ENCODE measurements at places on chromosomes 11 and 22.

DNA sequence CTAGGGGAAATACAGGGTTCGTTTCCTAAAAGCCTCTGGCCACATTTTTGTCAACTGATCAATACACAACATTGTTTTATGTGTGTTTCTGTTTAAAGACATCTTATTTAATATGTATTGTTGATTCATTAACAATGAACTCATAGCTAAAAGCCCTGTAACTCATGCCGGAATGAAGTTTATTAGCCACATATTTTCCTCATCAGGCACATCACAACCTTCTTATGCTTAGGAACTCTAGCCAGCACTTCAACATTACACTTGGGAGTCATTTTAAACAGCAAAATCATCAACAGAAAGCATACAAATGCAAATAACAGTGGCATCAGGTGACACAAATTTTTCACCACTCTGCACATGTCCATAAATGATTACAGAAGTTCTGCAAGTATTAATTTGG lies 15.1 kb upstream of the BLID start:
- DNase-seq: no peak

DNA sequence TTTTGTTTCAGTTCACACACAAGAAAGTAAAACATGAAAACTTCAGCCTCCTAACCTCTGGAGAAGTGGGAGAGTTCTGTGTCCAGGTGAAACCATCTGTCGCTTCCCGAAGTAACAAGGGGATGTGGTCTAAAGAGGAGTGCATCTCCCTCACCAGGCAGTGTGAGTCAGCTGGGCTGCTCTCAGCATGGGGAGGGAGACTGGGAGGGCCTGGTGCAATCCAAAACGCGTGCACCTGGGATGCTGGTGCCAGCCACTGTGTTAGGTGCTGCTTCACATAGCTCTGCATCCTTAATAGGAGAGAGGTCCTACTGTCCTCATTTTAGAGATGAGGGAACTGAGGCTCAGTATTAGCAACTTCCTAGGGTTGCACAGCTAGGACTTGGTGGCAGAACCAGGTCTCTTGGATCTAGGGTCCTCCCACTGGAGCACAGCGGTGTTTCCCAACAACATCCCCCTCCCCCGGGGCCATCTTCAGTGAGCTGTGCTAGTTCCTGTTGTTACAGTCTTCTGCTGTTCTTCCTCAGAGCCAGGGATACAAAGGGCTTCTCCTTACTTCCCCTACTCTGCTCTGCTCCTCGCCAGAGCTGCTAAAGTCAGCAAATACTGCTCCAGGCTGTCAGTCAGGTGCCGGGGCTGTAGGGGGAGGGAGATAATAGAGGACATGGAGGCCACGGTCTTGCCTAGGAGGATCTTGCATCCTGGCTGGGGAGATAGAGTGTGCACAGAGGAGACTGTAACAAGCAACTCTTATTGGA lies 8.0 kb downstream of the IL10RA start:
- DNase-seq: no peak

- no peak for DNase-seq
These were observed 17.0 kb upstream of the FXYD2 start for GRCh38 chr11:117841551-117842031.

DNA sequence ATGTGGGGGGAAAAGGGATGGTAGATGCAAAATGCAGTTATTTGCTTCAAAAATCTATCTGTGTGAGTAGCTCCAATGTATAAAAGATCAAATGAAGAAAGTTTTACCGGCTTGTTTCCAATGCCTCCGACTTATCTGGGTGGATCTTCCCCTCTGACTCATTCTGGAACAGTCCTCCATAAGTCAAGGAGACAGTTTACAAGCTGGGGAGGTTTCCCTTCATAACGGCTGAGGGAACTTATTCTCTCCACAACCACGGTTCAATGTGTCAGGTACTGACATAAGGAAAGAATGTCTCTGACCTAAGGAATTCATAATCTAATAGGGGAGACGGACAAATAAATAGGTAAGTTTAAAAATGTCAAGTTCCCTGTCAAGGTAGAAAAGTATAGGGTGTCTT lies 49.7 kb upstream of the BIRC3 start:
- DNase-seq: no peak

GRCh38 chr11:9498457-9499078 lies 37.8 kb downstream of the ZNF143 start:
- DNase-seq: no peak

DNA sequence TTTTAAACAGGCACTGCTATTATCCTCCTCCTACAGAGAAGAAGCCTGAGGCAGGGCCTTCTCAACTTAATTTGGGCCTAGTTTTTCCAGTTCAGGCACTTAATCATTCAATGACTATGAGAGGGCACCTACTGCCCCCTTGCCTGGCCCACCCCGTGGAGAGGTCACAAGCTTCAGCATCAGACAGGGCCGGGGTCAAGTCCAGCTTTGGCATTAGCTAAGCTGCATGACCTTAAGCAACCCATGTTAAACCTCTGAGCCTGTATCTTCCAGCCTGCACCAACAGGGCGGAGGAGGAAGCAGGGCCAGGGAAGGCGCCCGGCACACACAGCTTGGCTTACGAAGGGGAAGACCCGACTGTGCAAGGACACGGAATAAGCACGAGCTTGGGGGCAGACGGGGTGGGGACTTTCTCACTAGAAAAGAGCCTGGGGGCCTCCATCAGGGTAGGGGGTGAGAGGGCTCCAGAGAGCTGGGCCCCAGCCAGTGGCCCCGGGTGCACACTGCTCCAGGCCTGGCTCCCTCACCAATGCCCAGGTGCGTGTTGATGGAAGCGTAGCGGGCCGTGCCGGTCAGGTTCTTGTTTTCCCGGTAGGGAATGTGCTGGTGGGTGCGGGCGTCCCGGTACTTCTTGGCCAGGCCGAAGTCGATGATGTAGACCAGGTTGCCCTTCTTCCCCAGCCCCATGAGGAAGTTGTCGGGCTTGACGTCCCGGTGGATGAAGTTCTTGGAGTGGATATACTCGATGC lies 16.9 kb downstream of the CSNK1E start:
- DNase-seq: no peak

GRCh38 chr11:16096336-16096735 lies 260.0 kb downstream of the SOX6 start:
- DNase-seq: no peak

- peak; percentile 54 for DNase-seq
These were observed at the start of gene ZFTA for GRCh38 chr11:63768237-63769041. Gene ZFTA (minus strand): TSS chr11:63768775. CDS start chr11:63768622, 153 bp downstream.

DNA sequence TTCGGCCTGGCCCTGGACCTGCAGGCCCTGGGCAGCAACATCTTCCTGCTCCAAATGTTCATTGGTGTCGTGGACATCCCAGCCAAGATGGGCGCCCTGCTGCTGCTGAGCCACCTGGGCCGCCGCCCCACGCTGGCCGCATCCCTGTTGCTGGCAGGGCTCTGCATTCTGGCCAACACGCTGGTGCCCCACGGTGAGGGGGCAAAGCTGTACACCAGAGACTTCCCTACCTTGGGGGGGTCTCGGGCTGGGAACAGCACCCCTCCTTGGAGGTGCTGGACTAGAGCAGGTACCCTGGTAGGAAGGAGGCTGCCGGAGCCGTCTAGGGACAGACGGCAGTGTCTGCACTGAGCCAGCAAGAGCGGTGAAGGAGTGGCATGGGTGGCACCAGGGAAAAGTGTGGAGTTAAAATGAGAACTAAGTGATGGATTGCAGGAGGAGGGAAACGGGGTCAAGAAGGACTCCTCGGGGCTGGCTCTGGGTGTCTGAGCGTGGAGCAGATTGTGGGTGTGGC lies 8.7 kb downstream of the SLC22A12 start:
- DNase-seq: no peak

- DNase-seq: no peak
These were observed 63.8 kb downstream of the BCR start for GRCh38 chr22:23243859-23244689.

- no peak for DNase-seq
These were observed 991.7 kb downstream of the OPCML start for GRCh38 chr11:132540581-132540980.

DNA sequence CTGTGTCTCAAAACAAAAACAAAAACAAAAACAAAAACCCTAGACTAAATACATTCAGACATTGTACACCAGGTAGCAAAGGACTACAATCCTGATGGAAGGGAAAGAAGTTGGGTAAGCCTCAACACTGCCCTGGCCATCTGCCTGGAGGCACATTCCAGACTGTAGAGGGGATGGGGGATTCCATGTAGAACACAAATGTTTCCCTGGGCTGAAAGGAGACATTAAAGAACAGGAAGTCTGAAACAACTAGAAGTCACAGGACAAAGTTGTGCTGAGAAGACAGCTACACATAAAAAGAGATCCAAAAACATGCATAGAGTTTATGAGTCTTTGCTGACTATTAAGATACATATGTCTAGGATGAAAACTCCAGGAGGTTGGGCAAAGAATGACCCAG lies 83.9 kb downstream of the RRAS2 start:
- DNase-seq: no peak

Measured in NCI-H526 treated with DMSO at 0.1 percent for 48 hours (cell line).